H9 (cell line): ENCODE measurements at places on chromosomes 2 and 18.

DNA sequence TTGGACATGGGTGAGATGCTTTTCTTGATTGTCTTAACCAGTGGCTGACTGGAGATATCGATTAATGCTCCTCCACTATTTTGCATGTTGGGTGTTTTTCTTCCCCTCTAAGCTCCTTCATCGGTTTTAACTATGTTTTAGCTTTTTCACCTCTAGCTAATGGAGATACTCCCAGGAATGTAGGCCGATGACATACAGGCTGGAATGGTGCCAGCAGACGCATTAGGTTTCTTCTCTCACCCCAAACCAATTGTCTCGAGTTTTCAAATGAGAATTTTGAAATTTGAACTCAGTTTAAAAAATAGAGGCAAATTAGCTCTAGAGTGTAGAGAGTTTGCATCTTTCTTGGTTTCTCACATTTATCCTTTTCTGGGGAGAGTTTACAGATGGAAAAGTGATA is 247.6 kb downstream of the RPRM start:
- no peak for DNase-seq

- no peak for DNase-seq
Measured at GRCh38 chr2:98379311-98380202, 33.3 kb downstream of the CNGA3 start.

DNA sequence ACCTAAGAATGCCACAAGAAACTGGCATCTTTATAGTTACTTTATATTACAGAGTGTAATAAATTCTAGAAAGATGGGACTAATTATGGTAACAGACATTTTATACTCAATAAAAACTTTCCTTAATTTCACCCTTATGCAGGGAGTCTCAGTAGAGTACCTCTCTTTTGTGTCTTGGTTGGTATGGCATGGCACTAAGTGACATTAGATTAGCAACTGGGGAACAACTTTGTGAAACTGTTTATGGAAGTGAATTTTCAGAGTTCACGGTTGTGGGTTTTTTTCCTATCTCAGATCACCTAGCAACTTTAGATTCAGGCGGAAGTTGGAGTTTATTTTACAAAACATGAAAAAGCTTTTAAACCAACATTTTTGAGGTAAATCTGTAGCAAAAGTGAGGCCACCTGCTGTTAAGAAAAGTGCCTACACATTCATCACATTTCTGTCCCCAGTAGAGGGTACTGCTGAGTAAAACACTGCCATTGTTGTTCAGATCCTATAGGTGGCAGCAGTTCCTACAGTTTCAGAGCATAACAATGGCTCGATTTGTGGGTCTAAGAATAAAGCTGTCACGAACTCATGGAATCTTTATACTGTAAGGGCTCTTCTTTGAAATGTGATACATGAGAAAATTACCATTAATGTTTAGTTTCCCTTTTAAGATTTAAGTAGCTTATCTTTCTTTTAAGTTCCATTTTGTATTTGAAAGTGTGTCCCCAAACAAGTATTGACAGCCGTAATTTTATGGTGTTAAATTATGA is 117.6 kb downstream of the CAMKMT start:
- DNase-seq = peak; percentile 56

GRCh38 chr18:46531482-46531881 is 125.5 kb downstream of the LOXHD1 start:
- no peak for DNase-seq

DNA sequence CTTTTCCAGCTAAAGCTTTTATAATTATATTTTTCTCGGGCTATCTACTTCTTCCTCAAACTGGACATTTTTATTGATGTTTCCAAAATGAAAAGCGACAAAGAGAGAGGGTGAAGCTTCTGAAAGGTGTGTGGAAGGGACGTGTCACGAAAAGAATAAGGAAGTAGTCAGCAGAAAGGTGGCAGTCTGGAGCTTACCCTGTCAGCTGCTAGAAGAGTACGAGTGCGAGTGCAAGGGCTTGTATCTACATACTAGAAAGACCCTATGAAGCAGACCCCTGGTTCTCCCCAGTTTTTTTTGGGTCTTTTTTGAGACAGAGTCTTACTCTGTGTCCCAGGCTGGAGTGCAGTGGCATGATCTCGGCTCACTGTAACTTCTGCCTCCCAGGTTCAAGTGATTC is 14.6 kb downstream of the FHL2 start:
- no peak for DNase-seq

DNA sequence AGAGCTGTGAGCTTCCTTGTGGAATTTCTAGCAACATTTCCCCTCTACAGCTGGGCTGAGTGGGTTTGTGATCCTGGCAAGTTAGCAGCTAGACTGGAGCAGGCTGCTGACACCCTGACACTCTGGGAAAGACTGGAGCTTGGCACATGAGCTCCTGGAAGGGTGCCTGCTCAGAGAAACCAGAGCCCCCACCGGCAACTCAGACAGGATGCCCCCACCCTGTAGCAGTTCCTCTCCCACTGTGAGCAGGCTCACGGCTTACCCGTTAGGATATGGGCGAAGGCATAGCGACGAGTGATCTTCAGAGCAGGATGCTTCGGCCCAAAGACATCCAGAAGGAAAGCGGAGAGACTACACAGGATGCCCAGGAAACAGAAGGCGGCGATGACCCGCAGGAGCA is 11.2 kb downstream of the TMEM127 start:
- DNase-seq = no peak

DNA sequence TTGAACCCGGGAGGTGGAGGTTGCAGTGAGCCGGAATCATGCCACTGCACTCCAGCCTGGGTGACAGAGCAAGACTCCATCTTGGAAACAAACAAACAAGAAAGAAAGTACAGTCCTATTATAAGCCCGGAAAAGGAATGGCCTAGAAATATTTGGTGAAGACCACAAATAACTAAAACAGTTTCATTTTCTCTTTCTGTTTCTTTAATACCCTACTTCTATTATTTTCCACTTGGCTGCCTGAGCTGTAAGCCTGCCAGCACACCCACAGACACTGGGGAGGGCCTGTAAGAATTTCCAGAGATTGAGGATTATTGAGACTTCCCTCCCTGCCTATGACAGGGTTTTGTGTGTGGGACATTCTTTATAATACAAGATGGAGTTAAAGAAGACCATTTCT is 188.0 kb upstream of the DCC start:
- DNase-seq = no peak

DNA sequence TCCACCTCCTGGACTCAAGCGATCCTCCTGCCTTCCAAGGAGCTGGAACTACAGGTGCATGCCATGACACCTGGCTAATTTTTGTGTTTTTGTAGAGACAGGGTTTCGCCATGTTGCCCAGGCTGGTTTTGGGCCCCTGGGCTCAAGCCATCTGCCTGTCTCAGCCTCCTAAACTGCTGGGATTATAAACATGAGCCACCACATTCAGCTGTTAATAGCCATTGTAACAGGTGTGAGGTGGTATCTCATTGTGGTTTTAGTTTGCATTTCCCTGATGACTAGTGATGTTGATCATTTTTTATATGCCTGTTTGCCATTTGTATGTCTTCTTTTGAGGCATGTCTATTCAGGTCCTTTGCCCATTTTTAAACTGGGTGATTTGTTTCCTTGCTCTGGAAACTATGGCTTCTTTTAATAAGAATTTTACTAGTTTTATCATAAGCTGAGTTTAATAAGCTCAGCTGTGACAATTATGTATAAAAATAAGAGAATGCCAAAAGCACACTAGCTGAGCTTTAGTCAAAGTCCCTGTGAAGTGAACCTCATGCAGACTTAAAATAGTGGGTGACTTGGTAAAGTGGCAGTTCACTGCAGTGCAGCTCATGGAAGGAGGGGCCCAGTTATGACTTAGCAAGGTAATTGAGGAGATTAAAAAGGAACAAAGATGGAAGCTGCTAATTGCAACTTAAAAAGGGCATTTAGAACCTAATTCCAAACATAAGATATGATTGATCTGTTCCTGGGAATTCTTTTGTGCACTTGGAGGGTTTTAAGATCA is 465.1 kb downstream of the TGIF1 start:
- no peak for DNase-seq

DNA sequence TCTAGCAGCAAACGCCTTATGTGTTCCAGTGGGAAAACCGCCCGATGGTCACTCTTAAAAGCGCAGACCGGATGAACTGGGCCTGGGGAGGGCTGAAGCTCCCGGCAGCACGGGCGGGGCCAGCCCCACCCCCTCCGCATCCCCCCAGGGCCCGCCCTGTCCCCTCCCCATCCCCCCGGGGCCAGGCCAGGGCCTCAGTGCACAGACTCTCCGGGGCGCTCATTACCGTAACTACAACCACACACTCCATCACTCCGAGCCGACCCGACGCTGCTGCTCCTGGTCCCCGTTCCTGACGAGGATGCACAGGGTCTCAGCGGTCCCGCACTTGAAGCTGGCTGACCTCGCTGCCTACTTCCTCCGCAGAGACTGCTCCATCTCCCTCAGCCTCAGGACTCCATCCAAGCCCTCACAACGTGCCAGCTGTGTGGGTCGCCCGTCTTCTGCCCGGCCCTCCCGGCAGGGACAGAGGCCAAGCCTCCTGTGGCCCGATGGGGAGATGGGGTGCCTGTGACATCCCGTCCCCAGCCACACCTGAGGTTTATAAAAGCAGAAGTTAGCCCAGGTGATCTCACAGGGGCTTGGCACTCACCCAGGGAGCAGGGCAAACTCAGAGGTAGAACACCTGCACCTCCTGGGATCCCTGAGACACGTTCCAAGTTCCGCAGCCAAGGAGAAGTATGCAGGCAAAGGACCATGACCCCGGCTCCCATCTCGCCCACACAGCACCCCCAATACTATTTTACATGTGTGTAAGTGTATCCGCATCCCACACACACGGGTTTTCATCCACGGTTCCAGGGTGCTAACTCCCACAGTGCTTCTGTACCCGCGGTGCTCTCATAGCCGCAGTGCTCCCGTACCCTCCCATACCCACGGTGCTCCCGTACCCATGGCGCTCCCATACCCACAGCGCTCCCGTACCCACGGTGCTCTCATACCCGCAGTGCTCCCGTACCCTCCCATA is 36.0 kb downstream of the SLC66A2 start:
- DNase-seq = peak; percentile 39

- no peak for DNase-seq
Measured at GRCh38 chr18:29226213-29226612, 1049.3 kb upstream of the CDH2 start.

DNA sequence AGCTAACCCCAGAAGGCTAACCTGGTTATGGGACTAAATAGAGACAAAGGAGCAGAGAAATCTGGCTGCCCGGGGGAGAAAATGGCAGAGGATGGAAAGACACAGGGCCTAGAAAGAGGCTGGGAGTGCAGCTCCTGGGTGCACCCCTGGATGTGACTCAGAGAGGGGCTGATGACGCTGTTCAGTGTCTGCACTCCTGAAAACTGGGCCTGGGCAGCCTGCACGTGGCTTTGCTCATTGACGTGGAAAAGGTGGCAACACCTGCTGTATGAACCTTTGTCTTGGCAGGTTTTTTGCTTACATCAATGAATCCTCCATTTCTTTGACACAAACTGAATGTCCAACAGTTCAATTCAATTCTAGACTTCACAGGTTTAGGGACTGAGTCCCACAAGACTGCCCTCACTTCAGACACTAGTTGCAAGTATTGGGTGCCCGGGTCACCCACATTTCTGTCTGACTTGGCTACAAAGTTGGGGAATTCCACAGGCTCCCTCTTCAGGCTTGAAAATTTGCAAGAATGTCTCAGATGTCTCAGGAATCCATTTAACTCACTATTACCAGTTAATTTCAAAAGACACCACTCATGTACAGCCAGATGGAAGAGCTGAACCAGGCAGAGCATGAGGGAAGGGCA is 47.3 kb upstream of the PUM2 start:
- no peak for DNase-seq

DNA sequence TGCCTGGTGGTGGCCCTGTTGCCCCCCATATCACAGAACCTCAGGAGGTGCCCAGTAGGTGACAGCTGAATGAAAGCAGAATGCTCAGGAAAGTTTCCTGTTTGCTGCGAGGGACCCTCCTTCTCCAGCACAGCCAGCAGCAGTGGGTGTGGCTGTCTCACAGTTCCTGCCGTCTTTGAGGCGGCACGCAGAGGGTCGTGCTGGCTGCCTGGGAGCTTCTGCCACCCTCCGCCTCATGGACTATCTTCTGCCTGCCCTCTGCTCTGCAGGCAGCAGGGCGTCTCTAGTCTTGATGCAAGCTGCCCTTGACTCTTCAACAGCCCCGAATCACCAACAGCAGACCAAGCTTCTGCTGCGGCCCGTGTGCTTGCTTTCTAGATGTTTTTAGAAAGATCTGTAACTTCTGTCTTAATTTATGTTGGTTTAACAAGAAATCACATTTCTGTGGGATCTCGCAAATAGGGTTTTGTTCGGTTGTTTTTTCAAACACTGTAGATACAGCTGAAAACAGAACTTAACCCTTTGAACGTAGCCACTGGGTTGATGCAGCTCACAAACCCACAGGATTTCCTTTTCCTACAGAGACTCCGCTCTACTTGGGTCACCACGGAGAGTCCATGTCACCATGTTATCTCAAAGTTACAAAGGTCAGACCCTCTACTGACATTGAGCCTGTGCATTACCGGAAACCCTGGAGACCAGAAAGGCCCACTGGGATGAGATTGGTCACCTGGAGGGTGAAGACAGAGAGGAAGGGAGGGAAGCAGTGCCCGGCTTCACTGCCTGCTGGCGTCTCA is 144.9 kb downstream of the ACOXL start:
- no peak for DNase-seq

- DNase-seq = no peak
Measured at GRCh38 chr18:3115447-3116030, 102.6 kb upstream of the LPIN2 start.

- no peak for DNase-seq
Measured at GRCh38 chr2:229870903-229871656, 50.7 kb downstream of the TRIP12 start.

DNA sequence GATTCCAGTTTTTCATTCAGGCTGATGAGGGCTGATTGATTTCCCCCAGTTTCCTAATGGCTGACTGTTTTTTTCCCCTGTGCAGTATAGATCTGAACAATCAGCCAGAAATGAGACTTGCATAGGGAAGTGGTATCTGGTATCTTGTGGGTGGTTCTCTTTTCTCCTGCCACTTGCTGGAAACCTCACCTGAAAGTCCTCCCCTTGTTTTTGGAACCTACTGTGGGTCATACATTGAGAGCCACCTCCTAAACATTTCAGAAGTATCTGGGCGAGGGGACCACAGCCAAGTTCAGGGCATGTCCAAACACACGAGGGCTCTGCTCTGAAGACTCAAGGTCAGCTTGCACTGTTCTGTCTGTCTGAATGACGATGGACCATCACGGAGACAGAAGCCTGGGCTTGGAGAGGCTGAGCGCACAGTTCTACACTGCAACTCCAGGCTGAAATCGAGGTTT is 19.3 kb downstream of the ALPK2 start:
- DNase-seq = no peak

DNA sequence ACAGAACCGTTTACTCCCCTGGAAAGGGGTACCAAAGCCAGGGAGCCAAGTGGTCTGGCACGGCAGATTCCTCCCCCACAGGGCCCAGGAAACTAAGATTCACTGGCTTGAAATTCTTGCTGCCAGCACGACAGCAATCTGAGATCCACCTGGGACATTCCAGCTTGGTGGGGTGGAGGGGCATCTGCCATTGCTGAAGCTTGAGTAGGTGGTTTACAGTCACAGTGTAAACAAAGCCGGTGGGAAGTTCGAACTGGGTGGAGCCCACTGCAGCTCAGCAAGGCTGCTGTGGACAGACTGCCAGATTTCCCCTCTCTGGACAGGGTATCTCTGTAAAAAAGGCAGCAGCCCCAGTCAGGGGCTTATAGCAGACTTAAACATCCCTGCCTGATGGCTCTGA is 901.7 kb upstream of the LRRTM1 start:
- DNase-seq = peak; percentile 27

GRCh38 chr2:136013136-136013685 is 27.8 kb upstream of the DARS1 start:
- DNase-seq = no peak

GRCh38 chr2:31049916-31050588 is 88.2 kb downstream of the GALNT14 start:
- DNase-seq = no peak

GRCh38 chr18:78977637-78978348 is 1.8 kb upstream of the SALL3 start:
- no peak for DNase-seq
